Activated naive CD8-positive, alpha-beta T cell treated with anti-CD3 and anti-CD28 coated beads for 36 hours (primary cell): ENCODE measurements at places on chromosomes 11 and 22. TPM values are rescaled to one million over a fixed set of nuclear protein-coding genes. Genes with fewer than 3 reads are reported as not detected.

- no peak for DNase-seq
Measured at GRCh38 chr22:46049726-46050450, 72.9 kb upstream of the WNT7B start.

DNA sequence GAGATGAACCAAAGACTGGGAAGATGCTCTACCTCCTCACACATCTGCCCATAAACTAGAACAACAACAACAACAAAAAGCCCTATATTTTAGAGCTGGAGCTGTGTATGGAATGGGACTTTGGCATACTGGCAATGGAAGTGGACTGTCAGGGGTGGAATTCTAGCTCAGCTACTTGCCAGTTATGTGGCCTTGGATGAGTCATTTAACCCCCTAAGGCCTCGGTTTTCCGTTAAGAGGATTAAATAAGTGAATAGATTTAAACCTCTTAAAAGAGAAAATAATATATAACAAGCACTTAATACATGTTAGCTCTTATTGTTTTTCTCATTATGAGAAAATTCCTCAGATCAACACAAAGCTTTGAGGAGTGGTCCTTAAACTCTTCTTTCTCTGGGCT is 195.0 kb downstream of the KIF18A start:
- DNase-seq = no peak

GRCh38 chr11:62195945-62196344 is 5.9 kb downstream of the SCGB1D1 start:
- no peak for DNase-seq

Gene OR52B4
- total RNA-seq = not detected

Gene OR52E8
- not detected for total RNA-seq

DNA sequence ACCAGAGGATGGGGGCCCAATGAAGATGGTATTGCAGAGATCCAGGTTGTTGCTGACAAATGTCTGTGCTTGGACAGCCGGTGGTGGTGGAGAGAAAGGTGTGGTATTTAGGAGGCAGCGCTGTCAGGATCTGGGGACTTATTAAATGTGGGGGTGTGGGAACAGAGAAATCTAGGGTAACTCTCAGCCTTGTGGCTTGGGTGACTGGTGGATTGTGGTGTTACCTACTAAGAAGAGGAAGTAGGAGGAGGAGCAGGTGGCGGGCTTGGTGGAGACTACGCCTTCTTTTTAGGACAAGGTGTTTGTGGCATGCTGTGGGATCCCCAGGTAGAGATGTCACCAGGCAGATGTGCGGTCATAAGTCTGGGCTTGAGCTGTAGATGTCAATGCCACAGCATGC is 144.0 kb downstream of the GRIK4 start:
- no peak for DNase-seq
